ENCODE measurements at places on chromosomes 4 and X.

- no peak for DNase-seq
These were observed 572.4 kb downstream of the KCNIP4 start for GRCh38 chr4:21376176-21376575.

DNA sequence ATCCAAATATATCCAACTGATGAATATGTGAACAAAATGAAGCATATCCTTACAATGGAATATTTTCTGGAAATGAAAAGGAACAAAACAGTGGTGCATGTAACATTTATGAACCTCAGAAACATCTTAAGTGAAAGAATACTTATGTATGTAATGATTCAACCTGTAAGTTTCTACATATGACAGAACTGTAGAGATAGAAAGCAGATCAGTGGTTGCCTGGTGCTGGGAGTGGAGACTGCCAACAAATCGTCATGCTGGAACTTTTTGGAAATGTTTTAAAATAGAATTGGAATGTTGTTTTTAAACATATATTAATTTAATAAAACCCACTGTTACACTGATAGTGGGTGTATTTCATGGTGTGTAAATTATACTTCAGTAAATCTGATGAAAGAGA, 667.5 kb downstream of the RAPGEF2 start:
- DNase-seq = no peak

- DNase-seq = no peak
These were observed 3.8 kb downstream of the TIMM17B start for GRCh38 chrX:48893556-48894348.

GRCh38 chr4:80611678-80611979, 276.1 kb downstream of the CFAP299 start:
- DNase-seq = no peak

GRCh38 chrX:20639115-20639514, 372.4 kb upstream of the RPS6KA3 start:
- DNase-seq = no peak

- DNase-seq = no peak
These were observed 23.4 kb upstream of the KIAA1210 start for GRCh38 chrX:119151051-119151380.

Measured in stimulated activated CD8-positive, alpha-beta memory T cell treated with anti-CD3 and anti-CD28 coated beads, Interleukin-4, amount 100 ng/mL, for 48 hours (primary cell).